ENCODE measurements at places on chromosomes 16 and 17. TPM values are rescaled to one million over a fixed set of nuclear protein-coding genes. Genes with fewer than 3 reads are reported as not detected.

Gene KRT32
- not detected for polyA plus RNA-seq

Gene TMC7
- 0.84 TPM for polyA plus RNA-seq

Gene ITGB3
- 2.3 TPM for polyA plus RNA-seq

Gene CCL4L2
- 0.34 TPM for polyA plus RNA-seq

Gene MYADML2
- polyA plus RNA-seq = 1.2 TPM

Gene SPIRE2
- polyA plus RNA-seq = 1.4 TPM

- peak; percentile 39 for DNase-seq
These were observed 11.6 kb upstream of the MPHOSPH6 start for GRCh38 chr16:82181461-82182185.

DNA sequence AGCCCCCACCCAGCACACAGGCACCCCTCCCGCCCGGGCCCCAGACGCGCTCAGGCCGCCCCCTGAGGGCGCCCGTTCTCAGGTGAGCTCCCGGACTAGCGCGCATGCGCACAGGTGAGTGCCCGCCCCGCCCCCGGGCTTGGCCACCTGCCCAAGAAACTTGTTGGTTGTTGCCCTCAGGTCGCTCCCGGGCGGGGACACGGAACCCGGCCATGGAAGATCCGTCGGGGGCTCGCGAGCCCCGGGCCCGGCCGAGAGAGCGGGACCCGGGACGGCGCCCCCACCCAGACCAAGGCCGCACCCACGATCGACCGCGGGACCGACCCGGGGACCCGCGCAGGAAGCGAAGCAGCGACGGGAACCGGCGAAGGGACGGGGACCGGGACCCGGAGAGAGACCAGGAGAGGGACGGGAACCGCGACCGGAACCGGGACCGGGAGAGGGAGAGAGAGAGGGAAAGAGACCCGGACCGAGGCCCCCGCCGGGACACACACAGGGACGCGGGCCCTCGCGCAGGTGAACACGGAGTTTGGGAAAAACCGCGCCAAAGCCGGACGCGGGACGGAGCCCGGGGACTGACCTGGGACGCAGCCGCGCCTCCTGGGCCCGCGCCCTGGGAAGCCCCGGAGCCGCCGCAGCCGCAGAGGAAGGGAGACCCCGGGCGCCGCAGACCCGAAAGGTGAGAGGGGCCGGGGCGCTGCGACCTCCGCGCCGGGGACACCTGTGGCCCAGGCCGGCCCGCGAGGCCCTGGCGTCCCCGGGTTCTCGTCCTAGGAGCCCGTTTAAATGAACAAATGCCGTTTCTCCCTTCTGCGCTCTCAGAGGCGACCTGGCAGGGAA, at the start of gene MARVELD3:
MARVELD3 (plus strand) TSS at position 167 of the 840 bp plus-strand sequence; CDS start at position 213, 46 bp downstream.
- DNase-seq = peak; percentile 54

DNA sequence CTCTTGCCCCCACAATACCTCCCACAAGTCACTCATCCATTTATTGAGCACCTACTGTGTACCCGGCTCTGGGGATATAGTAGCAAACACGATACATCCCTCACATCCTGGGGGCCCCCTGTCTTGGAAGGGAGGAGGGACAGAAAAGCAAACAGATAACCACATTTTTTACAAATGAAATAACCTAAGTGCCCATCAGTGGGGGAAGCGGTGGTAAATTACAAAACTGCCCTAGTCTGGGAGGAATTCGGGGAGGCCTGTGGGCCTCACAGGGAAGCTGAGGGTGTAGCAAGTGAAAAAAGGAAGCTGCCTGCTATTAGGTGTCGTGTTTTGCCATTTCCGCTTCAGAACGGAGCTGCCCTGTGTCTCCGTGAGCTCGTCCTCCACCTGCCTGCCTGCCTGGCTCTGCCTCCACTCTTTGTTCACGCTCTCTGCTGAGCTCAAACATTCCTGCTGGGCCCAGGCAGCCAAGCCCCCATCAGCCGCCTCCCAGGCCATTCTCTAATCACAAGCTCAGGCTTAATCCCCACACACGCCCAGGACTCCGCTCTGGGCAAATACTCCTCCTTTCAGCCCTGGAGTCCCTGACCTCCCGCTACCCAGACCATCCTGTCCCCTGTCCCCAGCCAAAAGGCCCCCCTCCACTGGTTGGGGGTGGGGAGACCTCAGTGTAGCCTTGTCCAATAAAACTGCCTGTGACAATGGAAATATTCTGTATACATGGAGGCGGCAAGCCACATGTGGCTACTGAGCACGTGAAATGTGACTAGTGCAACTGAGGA, 10.2 kb upstream of the SEC14L5 start:
- DNase-seq = no peak

- DNase-seq = no peak
These were observed 16.4 kb downstream of the CDR2 start for GRCh38 chr16:22358000-22358399.

GRCh38 chr16:70738083-70738977, 52.5 kb upstream of the MTSS2 start:
- DNase-seq = peak; percentile 78

GRCh38 chr17:9576521-9577372, at the start of gene CFAP52:
CFAP52 (plus strand) TSS chr17:9576642; CDS start chr17:9576696, 54 bp downstream.
- peak; percentile 91 for DNase-seq

GRCh38 chr17:55587608-55588139, 76.4 kb upstream of the SMIM36 start:
- peak; percentile 86 for DNase-seq

GRCh38 chr17:57983446-57983845, 4.6 kb downstream of the VEZF1 start:
- DNase-seq = no peak

DNA sequence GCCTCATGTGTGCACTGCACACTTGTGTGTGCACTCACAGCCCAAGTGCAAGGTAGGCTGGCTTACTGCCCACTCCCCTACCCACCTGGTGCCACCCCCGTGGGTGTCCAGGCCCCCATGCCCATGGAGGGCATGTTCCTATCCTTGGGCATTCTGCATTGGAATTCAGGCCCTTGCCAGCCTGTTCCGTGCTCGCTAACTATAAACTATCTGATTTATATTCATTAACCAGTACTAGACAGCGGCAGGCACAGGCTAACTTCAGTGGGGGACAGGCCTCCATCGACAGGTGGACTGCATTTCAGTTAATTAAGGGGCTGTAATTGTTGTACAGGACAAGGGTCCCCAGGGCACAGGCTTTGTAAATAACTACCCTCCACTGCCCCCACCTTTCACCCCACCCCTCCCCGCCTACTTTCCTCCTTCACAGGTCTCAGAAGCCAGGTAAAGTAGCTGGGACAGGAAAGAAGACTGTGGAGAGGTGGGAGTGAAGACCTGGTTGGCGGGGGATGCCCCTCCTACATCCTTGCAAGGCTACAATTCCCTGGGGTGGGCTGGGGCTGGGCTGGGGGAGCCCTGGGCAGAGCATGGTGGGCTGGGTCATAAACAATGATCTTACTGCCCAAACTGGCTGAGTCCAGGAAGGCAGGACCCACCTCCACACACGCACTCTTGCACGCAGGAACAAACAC, 119.0 kb upstream of the LHX1 start:
- no peak for DNase-seq

GRCh38 chr17:31202968-31203367, 94.1 kb downstream of the OMG start:
- DNase-seq = no peak

DNA sequence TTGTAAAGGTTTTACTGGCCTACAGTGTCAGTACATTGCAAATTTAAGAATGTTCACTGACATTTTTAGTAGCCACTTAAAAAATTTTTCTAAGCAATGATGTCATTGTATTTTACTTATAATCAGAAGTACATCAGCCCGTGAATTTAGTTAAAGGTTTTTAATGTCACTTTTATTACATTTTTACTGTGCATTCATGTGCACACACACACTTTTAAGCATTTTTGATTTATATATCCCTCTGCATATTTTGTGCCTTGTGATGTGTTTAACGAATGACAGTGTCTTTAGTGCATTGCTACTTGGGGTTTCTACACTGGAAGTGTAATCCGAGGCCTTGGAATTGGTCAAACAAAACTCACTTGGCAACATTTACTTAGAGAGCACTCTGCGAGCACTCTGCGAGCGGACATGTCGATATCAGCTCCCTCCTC, 190.4 kb downstream of the WWOX start:
- no peak for DNase-seq

DNA sequence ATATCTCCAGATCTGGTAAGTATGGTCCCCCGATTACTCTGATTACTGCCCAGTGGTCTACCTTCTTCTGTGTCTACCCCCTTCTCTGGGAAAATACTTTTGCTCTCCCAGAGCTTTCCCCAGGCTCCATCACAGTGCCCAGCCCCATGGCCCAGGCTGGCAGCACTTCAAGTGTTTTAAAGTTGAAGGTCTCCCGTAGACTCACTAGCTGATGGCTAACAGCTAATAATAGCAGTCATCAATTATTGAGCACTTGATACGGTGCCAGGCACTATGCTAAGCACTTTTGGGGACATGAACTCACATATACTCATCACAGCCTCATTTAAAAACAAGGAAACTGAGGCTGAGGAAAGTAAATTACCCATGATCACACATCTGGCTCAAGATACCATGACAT, 33.4 kb downstream of the DCUN1D3 start:
- DNase-seq = no peak

DNA sequence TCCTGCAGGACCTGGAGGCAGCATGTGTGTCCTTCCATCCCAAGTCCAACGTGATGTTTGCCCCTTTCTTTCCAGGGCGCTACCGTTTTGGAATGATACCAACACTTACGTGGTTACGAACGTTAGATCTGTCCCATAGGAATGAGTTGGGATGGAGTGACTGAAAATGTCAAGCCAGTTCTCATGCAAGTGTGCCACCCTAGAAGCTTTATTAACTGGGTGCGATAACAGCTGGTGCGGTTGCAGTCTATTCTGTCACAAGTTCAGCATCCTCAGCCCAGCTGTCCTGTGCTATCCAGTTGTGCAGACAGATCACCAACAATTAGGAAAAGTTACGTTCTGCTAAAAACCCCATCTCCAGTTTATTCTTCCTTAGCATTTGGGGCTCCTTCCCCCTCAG, 52.5 kb downstream of the BANP start:
- no peak for DNase-seq

GRCh38 chr17:57739402-57740234, 5.5 kb downstream of the CCDC182 start:
- no peak for DNase-seq
